ENCODE measurements at places on chromosomes 2 and 18.
A peak's percentile ranks its signal among the peaks of the same experiment; 100 is the strongest.

GRCh38 chr2:47155091-47155876, at the start of gene STPG4:
Gene STPG4 (minus strand): TSS chr2:47155308. CDS start chr2:47155251, 57 bp downstream.
- no peak for DNase-seq

DNA sequence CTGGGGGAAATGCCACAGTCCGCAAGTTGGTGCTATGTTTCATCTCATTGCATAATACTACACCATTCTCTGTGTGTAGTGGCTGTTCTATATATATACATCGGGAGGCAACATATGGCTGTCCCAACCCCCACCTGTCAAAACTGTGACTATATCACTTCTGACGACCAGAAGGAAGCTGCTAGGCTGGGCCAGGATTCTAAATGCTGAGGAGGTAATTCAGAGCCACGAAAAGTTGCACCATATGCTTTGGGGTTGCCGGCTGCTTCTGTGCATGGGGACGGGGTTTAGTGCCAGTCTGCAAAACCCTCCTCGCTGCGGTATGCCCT, 117.3 kb downstream of the MSH2 start:
- DNase-seq, result no peak

- DNase-seq, result no peak
These were observed 129.0 kb downstream of the SOCS6 start for GRCh38 chr18:70417847-70418246.

DNA sequence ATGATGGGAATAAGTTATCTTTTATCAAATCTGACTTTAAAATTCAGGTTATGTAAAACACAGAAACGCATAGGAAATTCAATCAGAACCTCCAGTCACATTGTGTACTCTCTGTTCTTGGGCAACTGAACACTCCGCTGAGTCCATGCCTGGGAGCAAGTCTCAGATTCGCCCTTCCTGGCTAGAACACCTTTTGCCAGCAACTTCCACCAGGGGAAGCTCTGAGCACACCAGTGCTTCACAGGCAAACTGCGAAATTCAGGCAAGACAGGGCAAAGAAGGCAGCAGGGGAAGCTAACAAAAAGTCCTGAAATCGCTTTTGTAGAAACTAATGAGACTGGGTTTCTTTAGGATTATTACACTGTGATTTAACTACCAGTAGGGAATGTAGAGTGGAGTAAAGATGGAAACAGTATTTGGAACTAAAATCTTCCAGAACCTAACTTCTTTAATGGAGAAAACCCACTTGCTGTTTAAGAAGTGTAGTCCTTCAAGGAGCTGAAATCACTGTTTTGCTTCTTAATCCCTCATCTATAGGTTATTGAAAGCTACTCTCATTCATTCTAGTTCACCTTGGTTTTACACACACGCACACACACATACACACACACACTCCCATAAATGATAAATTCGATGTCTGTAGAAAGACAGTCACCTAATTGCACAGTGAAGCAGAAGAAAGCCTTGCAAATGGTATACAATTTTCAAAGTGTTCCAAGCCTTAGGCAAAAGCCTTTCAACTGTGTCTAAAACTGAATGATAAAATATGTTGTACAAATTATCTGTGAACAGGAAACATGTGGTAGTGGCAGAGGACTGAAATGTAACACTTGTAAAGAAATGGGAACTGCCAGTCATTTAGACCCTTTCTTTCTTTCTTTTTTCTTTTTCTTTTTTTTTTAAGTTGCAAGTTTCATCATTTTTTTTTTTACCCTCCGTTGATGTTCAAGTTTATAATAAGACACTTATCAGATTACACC, 214.5 kb downstream of the TMEM182 start:
- no peak for DNase-seq

DNA sequence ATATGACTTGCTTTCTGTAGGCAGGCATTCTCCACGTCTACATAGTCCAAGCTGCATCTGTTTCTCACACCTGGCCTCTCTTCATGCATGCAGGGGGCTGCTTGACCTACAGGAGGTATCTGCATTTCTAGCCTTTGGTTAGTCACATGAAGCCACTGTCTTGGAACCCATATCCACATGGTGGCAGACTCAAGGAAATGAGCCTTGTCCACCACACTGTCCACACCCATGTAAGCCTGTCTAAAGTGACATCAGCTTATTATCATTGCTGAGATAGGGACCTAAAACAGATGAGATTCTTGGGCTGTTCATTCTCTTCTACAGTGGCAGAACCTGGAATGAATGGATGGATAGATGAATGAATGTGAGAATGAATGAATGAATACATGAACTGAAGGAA, 160.4 kb downstream of the DOCK10 start:
- no peak for DNase-seq

DNA sequence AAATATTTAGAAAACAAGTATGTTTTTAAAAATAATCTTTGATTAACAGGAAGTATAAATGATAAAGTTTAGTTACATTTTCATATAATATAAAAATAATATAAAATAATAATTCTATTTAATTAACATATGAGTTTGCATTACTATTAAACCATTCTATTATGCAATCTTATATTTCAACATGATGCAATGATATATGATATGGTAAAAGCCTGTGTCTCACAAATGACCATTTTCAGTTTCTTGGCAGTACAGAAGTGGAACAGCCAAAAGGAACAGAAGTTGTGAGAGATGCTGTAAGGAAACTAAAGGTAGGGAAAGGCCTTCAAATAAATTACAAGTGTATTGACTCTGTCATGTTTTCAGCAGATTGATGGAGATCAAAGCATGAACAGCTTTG, 230.8 kb downstream of the GULP1 start:
- peak; percentile 30 for DNase-seq

- DNase-seq, result no peak
These were observed 1045.8 kb downstream of the CNTNAP5 start for GRCh38 chr2:125070726-125071505.

- DNase-seq, result peak; percentile 92
These were observed 262.0 kb downstream of the MREG start for GRCh38 chr2:215751200-215751910.

Measured in HCEC 1CT (cell line).